Left colon (tissue), 2 donors: ENCODE measurements at places on chromosomes 12 and 14. TPM values are rescaled to one million over a fixed set of nuclear protein-coding genes. Genes with fewer than 3 reads are reported as not detected.

IL26 gene
- total RNA-seq, result not detected

DNA sequence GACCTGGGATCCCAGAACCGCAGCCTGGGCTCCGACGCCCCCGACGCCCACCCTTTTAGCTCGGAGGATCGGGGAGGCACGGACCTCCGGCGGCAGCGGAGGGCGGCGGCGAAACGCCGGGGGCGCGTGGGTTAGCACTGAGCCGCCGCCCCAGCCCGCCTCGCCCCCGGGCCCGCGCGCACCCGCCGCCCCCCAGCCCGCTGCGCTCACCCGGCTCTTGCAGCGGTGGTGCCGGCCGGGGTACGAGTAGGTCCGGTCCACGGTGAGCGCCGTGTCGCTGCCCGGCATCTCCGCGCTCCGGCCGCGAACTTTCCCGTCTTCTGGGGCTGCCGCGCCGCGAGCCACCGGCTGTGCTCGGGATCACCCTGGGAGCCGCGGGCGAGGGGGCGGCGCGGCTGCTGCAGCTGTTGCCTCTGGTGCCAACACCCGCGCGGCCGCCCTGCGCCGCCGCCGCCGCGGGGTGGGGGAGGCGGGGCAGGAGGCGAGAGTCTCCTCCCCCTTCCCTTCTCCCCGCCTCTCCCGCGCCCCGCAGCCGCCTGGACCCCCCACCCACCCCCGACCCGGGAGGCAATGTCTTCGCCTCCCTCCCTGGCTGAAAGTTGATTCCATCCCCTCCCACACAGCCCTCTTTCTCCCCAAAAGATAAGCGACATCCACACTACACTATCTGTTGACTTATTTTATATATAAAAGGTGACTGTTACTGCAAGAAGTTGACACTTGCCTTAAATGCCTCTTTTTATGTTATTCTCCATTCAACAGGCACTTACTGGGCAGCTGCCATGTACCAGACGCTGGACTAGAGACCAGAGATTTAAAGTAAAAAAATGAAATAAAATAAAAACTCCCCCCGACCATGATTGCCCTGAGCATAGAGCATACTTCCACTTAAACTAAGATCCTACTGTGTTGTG is at the start of gene TMCC3:
TSS of gene TMCC3 (minus strand) at position 415 of the 914 bp plus-strand sequence. CDS start at position 288, 127 bp downstream.
- peak; percentile 44 for DNase-seq

DNA sequence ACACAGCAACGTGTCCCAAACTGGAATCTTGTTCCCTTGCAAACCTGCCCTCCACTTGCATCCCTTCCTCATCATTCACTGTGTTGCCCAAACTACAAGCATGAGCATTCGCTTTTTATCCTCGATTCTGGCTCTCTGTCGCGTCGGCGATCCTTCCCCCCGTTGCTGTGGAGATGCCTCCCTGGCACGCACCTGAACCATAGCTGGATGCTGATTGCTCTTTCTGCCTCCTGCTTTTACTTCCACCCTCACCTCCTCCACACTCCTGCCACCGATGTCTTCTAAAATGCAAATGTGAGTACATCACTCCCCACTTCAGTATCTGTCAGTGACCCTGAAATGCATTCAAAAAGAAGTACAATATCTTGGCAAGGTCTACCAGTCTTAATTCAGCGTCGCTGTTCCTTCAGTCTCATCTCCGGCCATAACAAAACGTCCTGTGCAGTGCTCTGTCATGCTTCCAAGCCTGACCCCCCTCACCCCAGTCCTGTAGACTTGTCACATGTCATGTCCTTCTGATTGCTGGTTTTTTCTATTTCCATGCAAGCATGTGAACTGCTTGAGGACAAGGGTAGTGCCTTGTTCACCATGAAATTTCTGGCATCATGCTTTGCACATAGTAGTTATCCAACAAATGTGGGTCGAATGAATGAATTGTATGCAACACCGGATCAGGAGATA is 2.5 kb upstream of the PPP2R5C start:
- no peak for DNase-seq

- DNase-seq, result no peak
Measured at GRCh38 chr12:59219148-59219547, 298.8 kb upstream of the LRIG3 start.
